ENCODE measurements at places on chromosomes 4 and X.
A peak's percentile ranks its signal among the peaks of the same experiment; 100 is the strongest.

DNA sequence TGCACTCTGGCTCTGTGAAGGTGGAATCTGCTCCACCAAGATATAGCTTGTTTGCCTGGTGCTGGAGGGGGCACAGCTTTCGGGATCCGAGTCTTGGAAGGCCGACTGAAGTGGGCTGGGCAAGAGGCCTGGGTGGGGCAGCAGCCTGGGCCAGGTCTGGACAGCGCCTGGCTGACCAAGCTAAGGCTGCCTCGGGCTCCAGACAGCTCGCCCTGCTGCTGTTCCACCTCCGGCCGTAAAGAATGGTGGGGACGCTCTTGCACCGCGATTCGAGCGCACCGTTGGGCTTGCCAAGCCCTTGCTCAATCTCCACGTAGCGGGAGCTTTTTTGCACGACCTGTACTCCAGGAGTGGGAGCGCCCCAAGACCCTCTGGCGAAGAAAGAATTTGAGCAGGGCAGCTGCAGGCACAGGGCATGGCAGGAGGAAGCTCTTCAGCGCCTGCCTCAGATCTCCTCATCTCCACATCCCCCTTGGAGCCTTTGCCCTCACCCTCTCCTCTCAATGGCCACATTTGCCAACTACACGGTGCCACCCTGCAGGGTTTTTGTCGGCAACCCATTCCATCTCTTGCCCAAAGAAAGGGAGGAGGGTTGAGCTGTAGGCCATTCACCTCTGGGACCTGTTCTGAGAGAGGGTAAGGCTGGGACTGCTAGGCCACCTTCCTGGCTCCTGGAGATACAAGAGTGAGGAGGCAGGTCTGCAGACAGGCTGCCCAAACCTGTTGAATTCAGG is 18.9 kb downstream of the CNGA2 start:
- peak; percentile 54 for DNase-seq

DNA sequence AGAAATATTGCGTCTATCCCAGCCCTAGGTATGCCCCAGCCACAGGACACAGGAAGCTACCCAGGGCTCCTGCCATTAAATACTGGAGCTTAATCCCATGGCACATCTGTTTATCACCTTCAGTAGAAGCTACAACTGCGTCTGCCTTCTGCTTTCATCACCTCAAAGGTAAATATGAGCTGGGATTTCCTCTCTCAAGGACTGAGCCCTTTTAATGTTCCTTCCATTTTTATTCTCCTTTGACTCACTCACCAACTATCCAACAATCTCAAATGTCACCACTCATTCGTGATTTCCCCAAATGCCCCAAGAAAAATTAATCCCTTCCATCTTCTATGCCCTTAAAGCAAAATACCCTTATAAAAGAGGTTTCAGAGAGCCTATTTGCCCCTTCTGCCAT is 1.8 kb upstream of the MID1 start:
- no peak for DNase-seq

- DNase-seq: peak; percentile 19
Measured at GRCh38 chr4:85610450-85610849, 135.5 kb downstream of the ARHGAP24 start.

GRCh38 chr4:98284640-98285046 is 23.5 kb downstream of the RAP1GDS1 start:
- DNase-seq: no peak

DNA sequence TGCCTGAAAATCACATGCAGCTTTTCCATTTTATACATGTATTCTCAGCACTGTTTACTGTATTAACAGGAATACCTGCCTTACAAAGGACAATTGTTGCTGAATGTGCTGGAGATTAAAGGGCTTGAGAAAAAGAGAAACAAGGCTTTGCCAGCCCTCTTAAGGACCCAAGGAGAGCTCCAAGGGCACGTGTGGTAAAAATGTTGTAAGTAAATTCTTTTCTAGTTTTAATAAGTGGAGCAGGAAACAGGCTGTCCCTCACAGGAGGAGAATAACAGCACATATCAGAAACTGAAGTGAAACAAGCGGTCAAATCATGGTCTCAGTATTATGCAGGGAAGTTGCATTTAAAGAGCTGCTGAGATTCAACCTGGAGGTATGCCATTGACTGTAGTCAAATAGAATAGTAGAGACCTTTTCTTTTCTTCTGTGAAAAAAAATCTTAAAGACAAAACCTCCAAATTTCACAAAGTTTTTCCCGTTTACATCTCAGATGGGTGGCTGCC is 18.5 kb downstream of the IGFBP7 start:
- no peak for DNase-seq

- no peak for DNase-seq
Measured at GRCh38 chrX:154517101-154517781, 1.2 kb upstream of the FAM3A start.

DNA sequence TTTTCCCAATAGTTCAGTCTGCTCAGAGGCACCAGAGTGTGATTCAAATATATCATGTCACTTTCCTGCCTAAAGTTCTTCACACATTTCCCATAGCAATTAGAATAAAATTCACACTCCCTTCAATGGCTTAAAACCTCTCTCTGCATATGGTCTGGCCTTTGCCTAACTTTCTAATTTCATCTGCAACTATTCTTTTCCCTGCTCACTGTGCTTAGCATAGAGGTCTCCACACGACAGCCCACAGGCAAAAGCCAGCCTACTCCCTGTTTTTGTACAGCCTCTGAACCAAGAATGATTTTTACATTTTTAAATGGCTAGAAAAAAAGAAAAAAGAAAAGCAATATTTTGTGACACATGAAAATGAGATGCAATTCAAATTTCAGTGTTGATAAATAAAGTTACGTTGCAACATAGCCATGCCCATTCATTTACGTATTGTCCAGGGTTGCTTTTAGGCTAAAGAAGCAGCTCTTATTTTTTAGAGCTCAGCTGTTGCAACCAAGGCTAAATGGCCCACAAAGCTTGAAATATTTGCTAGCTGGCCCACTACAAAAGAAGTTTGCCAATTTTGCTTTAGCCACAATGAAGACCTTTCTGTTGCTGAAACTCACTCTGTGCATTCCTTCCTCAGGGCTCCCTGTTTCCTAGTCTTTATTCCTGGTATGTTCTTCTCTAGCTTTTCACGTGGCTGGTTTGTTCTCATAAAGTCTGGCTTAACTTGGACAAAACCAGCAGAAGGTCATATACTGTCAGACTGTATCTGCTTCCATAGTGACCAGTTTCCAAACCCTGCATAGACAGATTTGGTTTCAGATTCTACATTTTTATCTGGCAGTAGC is 26.6 kb upstream of the IRF2 start:
- DNase-seq: no peak

- no peak for DNase-seq
Measured at GRCh38 chr4:51895158-51895557, 52.2 kb downstream of the DCUN1D4 start.

GRCh38 chr4:175745329-175745728 is 66.7 kb downstream of the GPM6A start:
- no peak for DNase-seq

DNA sequence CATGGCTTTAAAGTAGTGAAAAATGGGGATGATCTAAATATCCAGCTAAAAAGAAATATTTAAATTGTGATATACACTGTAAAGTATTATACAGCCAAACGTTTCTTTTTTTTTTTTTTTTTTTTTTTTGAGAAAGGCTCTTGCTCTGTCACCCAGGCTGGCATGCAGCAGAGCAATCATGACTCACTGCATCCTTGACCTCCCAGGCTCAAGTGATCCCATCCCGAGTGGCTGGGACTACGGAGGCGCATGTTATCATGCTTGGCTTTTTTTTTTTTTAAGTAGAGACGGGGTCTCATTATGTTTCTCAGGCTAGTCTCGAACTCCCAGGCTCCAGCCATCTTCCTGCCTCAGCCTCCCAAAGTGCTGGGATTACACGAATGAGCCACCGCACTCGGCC is 17.1 kb downstream of the SMIM14 start:
- DNase-seq: no peak

DNA sequence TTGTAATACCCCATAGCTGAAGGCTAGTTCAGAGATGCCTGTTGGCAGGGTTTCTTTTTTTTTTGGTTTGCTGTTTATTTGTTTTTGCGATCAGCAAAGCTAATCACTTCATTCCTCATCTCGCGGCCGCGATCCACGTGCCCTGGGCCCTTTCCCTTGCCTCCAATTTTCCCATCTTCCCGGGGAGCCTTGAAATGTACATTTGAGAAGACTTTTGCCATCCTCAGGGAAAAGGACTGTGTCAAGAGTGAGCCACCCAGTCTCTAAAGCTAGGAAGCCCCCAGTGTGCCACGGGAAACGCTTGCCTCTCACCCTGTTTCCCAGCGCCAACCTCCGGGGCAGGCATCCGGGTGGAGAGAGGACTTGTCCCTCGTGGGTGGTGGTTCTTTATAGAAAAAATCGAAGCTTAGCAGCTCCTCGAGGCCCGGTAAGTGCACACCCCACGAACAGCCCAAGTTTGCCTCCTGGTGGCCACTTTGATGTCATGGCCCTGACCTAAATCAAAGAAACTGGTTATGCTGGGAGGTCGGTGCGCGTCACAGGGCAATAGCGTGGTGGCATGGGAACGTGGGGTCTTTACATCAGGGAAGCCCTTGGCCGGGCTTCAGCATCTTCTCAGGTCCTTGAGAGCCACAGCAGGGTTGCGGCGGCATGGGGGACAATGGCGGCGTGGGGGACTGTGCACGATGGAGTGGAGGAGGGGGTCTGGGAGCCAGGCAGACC is 42.0 kb downstream of the MAP7D3 start:
- DNase-seq: no peak

- no peak for DNase-seq
Measured at GRCh38 chrX:110403441-110404238, 45.0 kb downstream of the RTL9 start.

DNA sequence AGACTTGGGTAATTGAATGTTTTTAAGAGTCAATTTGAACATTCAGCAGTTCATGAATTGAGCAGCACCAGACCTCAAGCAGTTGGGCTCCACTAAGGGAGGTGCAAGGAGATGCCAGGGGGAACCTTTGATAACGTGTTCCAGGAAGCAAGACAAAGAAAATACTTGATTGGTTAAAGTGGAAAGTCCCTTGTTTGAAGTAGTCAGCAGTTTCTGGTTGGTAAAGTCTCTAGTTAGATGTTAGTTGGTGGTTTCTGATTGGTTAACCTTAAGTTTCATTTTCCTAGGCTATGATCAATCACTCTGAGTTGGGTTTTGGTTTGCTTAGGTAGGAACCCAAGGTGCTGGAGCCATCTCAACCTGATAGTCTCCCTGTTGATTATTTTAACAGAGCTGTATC is 4.0 kb downstream of the HERC6 start:
- DNase-seq: no peak

DNA sequence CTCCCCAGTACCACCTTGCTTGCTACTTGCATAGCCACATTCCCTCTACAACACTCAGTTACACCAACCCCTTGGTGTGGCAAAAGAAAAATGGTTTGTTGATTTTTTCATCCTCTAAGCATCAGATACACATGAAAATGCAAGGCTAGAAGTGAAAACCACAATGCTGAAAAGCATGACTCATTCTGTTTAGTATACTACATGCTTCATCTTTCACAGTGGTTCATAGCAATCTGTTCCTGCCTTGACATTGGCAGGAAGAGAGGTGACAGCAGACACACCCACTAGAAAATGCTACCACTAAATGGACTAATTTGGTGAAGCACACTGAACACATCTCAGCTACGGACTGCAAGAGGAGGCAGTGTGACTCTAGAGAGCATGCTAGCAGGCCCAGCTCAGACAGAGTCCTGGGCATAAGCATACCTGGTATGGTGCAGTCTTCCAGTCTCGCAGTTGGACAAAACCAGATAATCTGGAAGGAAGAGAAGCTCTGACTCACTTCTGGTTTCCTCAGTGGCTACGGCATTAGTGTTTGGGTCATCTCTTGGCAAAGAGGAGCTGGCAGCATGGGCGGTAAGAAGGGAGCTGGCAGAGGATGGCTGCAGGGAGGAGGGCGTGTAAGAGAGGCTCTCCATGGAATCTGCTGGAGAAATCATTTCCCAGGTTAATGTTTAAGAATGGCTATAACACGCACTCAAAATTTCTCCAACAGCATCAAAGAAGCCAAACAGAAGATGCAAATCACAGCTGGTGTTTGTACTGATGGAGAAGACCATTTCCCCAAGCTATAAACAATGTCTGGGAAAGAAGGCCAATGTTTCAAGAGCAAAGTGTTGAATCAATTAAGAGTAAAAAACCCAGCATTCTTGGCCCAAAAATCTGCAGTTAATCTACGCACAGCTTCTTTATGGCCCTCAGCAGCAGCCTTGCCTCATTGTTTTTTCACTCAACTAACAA is 37.8 kb downstream of the GAB3 start:
- DNase-seq: no peak

- peak; percentile 98 for DNase-seq
Measured at GRCh38 chrX:153507484-153508178, 9.8 kb upstream of the ATP2B3 start.

DNA sequence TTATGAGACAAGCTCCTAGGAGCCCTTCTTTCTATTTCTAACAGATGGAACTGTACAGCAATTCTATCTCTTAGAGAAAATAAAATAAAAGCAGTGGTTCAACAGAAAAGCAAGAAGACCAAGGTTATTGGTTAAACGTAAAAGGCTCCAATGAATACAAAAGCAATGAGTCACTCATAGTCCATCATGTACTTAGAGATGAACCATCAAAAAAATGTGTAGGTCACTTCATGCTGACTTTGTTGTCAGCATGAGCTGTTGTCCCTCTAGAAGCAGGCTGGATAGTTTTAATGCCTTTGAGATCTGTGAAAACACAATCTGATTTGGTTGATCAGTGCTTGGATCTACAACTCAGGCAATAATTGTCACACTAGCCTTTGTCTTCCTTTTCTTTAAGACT is 378.6 kb upstream of the ANXA10 start:
- DNase-seq: no peak

DNA sequence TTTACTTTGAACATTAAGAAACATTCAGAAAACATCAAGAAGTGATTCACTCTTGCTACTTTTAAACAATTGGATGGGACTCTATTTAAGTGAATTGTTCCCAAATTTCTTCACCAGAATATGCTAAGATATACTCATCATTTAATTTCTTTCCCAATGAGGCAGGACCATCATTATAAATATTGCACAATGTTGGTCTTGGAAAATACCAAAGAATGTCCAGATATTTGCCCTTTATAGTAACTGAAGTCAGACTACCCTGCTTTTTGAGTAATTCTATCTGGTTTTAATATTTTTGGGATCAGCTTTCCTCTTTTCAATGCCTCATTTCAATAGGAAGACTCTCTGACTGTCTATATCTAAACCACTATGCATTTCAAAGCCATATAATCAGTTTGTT is 129.4 kb upstream of the TENM3 start:
- DNase-seq: no peak

GRCh38 chrX:42085836-42086235 is 162.5 kb upstream of the CASK start:
- DNase-seq: no peak

DNA sequence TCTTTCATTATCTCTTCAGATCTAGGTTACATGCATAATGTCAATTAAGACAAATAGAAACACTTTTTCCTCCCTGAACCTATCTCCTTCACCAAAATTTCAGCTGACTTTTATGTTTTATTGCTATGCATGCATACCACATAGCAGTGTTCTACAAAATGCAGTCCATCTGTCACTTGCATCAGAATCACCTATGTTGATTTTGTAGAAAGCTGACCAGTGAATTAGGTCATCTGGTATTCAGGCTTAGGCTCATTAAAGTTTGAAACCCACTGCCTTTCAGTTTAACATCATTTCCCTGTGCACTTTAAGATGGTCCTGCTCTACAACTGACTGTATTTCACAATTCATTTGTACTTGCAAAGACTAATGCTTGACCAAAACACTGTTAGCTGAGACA is 277.9 kb downstream of the CFAP299 start:
- DNase-seq: no peak

Measured in GM12892 (cell line).